Right lobe of liver (tissue), 6 donors: ENCODE measurements at places on chromosomes 3 and 15. TPM values are rescaled to one million over a fixed set of nuclear protein-coding genes. Genes with fewer than 3 reads are reported as not detected.
A peak's percentile ranks its signal among the peaks of the same experiment; 100 is the strongest.

GRCh38 chr3:105688821-105689220, 180.0 kb downstream of the CBLB start:
- DNase-seq: no peak
- no peaks in the 10 kb centered on the region for H3K27me3 ChIP-seq
- H3K4me1 ChIP-seq: no peaks in the 10 kb centered on the region
- no peak overlapping the region for H3K4me3 ChIP-seq
- no peak overlapping the region for H3K27ac ChIP-seq
- H3K36me3 ChIP-seq: no peaks in the 10 kb centered on the region

DNA sequence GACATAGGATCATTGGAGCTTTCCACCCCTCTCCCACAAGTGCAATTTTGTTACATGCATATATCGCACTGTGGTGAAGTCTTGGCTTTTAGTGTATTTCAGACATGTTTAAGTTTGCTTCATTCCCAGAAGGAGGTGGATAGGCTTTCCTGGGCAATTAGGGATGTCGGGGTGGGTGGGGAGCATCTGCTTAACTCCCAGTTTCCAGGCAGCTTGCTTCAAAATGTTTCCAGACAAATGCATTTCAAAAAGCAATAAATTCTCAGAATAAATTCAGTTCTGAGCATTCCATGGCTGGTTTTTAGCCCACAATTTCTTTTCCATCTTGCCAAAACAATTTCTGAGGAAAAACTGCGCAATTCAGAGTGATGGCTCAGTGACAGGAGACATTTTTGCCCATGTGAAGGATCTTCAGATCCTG, 227.7 kb upstream of the ZPLD1 start:
- no peaks in the 10 kb centered on the region for H3K36me3 ChIP-seq
- no peaks in the 10 kb centered on the region for H3K4me1 ChIP-seq
- no peaks in the 10 kb centered on the region for H3K27me3 ChIP-seq
- DNase-seq: no peak
- no peak overlapping the region for H3K4me3 ChIP-seq
- H3K27ac ChIP-seq: no peak overlapping the region

- H3K27ac ChIP-seq: no peak overlapping the region
- no peaks in the 10 kb centered on the region for H3K36me3 ChIP-seq
- DNase-seq: no peak
- no peak overlapping the region for H3K4me3 ChIP-seq
Measured at GRCh38 chr3:29384640-29385039, 103.8 kb downstream of the RBMS3 start.

DNA sequence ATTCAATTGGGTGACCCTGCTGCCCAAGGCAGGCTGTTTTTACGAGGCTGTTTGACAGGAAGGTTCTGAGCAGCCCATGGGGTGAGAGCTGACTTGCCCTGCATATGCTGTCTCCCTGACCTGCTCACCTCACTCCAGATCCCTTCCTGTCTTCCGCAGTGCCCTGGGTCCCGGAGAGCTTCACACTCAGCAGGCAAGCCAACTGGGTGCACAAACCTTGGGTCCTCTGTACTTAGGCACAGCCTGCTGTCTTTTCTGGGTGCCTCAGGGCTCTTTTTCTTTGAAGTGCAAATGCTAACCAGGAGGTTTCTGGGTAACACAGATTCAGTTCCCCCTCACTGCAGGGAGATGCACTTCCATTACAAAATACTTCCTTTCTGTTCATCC, 32.8 kb downstream of the ZXDC start:
- peaks cover 12% of the 10 kb centered on the region for H3K36me3 ChIP-seq
- no peaks in the 10 kb centered on the region for H3K4me1 ChIP-seq
- H3K27me3 ChIP-seq: no peaks in the 10 kb centered on the region
- H3K27ac ChIP-seq: no peak overlapping the region

DNA sequence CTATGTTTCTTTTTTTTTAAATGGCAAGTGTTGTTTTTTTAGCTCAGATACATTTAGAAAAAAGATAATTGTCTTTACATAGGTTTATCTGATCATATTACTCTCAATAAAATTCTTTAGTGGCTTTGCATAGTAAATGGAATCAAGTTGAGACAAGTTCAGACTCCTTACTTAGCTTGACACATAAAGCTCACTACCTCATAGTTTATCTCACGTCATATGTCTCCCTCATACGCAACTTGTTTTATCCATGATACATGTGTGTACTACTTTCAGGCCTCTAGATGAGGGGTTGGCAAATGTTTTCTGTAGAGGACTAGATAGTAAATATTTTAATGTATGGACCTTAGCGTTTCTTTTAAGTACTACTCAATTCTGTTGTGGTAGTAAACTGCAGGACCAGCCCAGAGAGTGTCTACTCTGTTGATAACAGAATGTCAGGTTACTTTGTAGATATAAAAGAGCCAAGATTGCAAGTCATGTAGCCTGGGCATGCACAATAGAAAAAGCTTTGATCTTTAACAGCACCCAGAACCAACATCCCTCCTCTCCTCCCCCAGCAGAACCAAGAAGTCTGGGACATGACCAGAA, 28.2 kb upstream of the MGA start:
- DNase-seq: no peak
- no peaks in the 10 kb centered on the region for H3K27me3 ChIP-seq
- H3K4me1 ChIP-seq: no peaks in the 10 kb centered on the region
- H3K36me3 ChIP-seq: no peaks in the 10 kb centered on the region
- no peak overlapping the region for H3K4me3 ChIP-seq

GRCh38 chr3:61569856-61570580, 8.6 kb downstream of the PTPRG start:
- H3K27me3 ChIP-seq: no peaks in the 10 kb centered on the region
- H3K4me1 ChIP-seq: peaks cover 9% of the 10 kb centered on the region
- DNase-seq: no peak
- H3K4me3 ChIP-seq: no peak overlapping the region
- H3K27ac ChIP-seq: no peak overlapping the region

The LRRC49 gene
- total RNA-seq: 0.25 TPM

The ADAMTS7 gene
- 0.49 TPM for total RNA-seq

- no peak overlapping the region for H3K4me3 ChIP-seq
- no peaks in the 10 kb centered on the region for H3K4me1 ChIP-seq
- H3K36me3 ChIP-seq: no peaks in the 10 kb centered on the region
- H3K27ac ChIP-seq: no peak overlapping the region
- no peaks in the 10 kb centered on the region for H3K27me3 ChIP-seq
- no peak for DNase-seq
Measured at GRCh38 chr3:137349557-137350348, 392.0 kb downstream of the IL20RB start.

GRCh38 chr15:88069561-88069960, 187.0 kb downstream of the NTRK3 start:
- no peak for DNase-seq
- no peak overlapping the region for H3K4me3 ChIP-seq
- no peak overlapping the region for H3K27ac ChIP-seq
- no peaks in the 10 kb centered on the region for H3K36me3 ChIP-seq

GRCh38 chr3:88033808-88034207, 25.0 kb downstream of the CGGBP1 start:
- DNase-seq: no peak
- no peak overlapping the region for H3K4me3 ChIP-seq
- H3K36me3 ChIP-seq: no peaks in the 10 kb centered on the region
- H3K27ac ChIP-seq: no peak overlapping the region

DNA sequence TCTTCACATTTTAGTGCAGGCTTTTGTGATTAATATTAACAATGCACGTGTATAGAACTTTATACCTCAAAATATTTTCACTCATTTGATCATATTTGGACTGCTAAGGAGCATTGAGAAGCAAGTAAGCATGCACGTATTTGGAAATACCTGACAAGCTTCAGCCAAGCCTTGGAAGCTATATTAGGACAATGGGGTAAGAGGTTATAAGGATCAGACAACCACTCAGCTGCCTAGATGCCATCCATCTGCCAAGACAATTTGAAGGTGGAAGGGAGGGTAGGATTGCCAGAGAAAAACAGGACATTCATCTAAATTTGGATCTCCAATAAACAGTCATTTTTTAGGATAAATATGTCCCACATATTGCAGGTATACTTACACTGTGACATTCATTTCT, 394.9 kb upstream of the CFAP20DC start:
- no peaks in the 10 kb centered on the region for H3K36me3 ChIP-seq
- no peak overlapping the region for H3K27ac ChIP-seq
- DNase-seq: no peak
- H3K4me1 ChIP-seq: no peaks in the 10 kb centered on the region
- no peak overlapping the region for H3K4me3 ChIP-seq

DNA sequence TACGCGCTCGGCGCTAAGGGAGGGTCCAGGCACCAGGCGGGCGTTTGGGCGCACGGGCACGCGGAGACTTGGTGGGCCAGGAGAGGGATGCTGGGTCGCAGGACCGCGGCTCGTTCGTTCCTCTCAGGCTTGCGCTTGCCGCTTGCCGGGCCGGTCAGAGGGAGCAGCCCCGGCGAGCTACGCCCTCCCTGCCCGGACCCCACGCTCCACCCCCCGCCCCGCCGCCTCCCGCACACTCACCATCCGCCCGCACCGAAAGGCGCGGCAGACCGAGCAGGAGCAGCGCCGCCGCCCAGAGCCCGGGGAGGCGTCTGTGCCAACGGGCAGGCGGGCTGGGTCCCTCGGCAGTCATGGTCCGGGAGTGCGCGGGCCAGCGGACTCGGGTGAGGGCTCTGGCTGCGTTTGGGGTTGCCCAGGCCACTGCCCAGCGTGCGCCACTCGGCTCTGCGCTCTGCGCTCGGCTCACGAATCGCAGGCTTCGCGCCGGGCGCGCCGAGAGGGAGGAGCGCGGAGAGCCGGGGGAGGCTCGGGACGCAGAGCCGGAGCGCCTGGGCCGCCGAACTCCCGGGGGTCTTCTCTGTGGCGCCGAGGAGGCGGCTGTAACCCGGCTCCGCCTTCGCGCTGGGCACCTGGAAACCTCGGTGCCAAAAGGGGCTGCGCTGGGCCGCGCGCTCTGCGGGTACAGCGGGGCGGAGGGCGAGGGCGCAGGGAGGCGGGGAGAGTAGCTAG, at the start of gene SUSD5:
Gene SUSD5 (minus strand): TSS at position 365 of the 729 bp plus-strand sequence. CDS start 13 bp downstream, at position 352.
- H3K4me1 ChIP-seq: peaks cover 12% of the 10 kb centered on the region
- H3K36me3 ChIP-seq: no peaks in the 10 kb centered on the region
- peak within 1 kb of the TSS; percentile 10 for H3K4me3 ChIP-seq
- no peak within 1 kb of the TSS for H3K27ac ChIP-seq
- no peak for DNase-seq

DNA sequence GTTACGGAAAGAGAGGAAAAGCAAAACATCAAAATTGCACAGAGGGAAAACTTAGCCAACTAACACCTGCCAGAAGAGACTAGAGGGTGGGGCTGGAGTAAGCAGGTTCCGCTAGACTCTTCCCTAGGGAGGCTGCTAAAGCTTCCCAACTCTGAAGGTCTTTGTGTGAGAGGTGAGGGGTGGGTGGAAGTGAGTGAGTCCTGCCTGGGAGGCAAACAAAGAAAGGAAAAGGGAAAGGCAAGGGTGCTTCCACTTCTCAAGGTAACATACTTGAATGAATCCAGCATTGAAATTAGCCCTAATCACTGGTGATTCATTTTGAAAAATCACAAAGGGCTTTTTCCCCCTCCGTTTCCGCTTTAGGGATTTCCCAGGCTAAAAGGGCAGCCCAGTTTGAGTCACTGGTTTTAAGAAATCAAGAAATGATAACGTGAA, 220.5 kb upstream of the ADAMTS9 start:
- H3K4me1 ChIP-seq: no peaks in the 10 kb centered on the region
- H3K4me3 ChIP-seq: no peak overlapping the region
- H3K27me3 ChIP-seq: no peaks in the 10 kb centered on the region
- H3K27ac ChIP-seq: no peak overlapping the region
- H3K36me3 ChIP-seq: no peaks in the 10 kb centered on the region

GRCh38 chr3:46849045-46849631, 14.1 kb downstream of the MYL3 start:
- H3K4me1 ChIP-seq: no peaks in the 10 kb centered on the region
- H3K27me3 ChIP-seq: no peaks in the 10 kb centered on the region
- H3K36me3 ChIP-seq: no peaks in the 10 kb centered on the region

DNA sequence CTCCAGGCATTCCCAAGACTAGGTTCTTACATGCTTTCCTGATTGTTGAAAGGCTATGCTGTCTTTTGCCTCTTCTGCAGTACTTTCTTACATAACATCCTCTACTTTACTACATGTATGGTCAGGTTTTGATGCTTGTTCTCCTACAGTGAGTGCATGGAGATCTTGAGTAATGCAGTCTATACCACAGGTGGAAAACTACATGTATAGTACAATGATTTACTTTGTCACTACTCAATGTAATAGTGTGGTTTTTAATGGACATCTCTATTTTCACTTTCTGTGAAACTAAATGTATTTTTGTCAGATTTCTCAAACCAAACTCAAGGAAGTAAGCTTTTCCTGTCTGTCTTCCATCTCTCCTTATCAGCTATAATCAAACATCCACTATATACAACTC, 657.0 kb downstream of the TUSC7 start:
- no peaks in the 10 kb centered on the region for H3K4me1 ChIP-seq
- H3K27ac ChIP-seq: no peak overlapping the region
- no peak overlapping the region for H3K4me3 ChIP-seq

The DNAH1 gene
- 11.2 TPM for total RNA-seq

The PTPRG gene
- total RNA-seq: 15.2 TPM
